ENCODE measurements at places on chromosomes 1 and 21.
A peak's percentile ranks its signal among the peaks of the same experiment; 100 is the strongest.

DNA sequence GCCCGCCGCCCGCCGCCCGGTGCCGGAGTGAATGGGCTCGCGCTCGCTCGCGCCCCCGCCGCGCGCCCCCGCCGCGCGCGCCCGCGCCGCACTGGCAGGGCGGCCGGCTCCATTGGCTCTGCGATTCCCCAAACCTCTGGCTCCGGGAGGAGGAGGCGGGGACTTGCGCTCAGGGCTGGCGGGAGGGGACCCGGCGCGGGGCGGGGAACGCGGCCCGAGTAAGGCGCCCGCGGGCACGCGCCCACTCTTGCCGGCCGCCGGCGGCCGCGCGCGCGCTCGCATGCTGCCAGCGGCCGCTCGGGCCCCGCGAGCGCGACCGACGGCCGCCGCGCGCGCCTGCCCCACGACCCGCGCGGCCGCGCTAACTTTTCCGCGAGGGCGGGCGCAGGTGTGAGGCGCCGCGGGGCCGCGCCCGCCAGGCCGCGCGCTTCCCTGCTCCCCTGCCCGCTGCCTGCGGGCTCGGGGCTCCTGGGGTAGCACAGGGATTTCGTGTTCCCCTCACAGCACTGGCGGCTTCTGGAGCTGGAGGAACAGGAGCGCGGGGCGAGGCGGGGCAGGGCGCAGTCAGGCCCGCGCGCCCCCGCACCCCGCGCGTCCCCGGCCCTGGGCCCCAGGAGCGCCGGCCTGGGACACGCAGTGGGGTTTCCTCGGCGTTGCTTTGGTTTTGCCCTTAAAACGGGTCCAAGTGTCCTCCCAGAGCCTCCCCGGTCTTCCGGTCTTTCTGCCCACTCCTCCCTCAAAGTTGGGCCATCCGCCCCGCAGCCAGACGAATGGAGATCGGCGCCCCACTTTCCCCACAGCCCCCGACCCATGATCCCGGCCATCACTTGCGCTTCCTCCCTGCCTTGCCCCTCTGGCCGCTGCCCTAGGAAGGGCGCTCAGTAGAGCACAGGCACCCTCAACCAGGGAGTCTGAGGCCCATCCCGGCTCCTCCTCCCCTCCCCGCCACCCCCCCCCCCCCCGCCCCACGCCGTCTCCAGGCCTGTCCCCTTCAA is 101.5 kb downstream of the CASZ1 start:
- peak; percentile 89 for DNase-seq

GRCh38 chr1:89198491-89199072 is at the start of gene GBP4:
TSS of gene GBP4 (minus strand) at chr1:89198942. CDS start at chr1:89198834, 108 bp downstream.
- DNase-seq = no peak

- DNase-seq = no peak
Observed at GRCh38 chr21:45261093-45261492, 26.6 kb downstream of the POFUT2 start.

DNA sequence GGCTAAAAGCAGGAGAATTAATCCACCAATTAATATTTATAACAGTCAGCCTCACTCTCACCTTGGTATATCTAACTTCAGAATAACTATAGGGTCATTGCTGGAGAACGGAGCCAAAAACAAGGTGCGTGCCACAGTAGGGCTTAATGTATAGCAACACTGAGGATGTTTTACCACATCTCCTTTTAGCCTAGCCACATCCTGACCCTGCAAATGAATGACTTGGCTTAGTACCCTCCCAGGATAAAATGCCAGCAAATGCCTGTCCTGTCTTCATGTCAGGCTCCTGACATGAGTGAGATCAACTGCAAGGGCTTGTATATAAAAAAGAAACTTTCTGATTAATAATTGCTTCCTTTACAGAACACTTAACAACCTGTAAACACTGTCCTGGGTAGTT is 2.7 kb upstream of the CDC42BPA start:
- no peak for DNase-seq

DNA sequence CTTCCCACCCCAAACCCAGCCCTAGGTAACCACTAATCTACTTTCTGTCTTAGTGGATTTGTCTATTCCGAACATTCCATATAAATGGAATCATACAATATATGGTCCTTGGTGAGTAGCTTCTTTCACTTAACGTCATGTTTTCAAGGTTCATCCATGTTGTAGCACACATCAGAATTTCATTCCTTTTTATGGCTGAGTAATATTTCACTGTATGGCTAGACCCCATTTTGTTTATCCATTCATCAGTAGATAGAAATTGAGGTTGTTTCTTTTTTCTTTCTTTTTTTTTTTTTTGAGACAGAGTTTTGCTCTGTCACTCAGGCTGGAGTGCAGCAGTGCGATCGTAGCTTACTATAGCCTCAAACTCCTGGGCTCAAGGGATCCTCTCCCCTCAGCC is 3.2 kb downstream of the SPATA21 start:
- no peak for DNase-seq

- DNase-seq = no peak
Observed at GRCh38 chr1:223087291-223088255, 55.5 kb downstream of the TLR5 start.

GRCh38 chr1:56382929-56383328 is 196.4 kb downstream of the PLPP3 start:
- DNase-seq = no peak

DNA sequence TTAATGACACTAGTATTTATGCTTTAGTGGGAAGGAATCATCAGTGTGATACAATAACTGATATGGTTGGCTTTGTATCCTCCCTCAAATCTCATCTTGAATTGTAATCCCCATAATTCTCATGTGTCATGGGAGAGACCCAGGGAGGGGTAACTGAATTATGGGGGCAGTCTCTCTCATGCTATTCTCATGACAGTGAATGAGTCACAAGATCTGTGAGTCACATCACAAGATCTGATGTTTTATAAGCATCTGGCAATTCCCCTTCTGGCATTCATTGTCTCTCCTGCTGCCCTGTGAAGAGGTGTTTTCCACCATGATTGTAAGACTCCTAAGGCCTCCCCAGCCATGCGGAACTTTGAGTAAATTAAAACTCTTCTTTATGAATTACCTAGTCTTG is 1760.3 kb downstream of the NCAM2 start:
- no peak for DNase-seq

DNA sequence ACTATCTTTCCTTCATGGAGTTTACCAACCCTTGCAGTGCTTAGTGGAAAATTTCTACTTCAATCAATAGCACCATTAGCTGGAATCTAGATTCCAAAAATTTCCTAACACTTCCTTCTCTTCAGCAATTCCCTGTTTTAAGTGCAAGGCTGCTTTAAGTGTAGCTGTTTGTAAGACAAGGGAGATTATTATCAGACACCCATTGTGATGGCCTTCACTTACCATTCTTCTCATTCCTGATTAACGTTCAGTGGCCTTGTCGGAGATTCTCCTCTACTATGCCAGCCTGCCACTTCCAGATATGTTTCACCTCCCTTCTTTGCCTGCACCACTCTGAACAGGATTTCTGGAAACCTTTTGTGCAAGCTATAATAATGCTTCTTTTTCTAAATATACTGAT is 464.9 kb upstream of the ADGRL2 start:
- DNase-seq = no peak

- no peak for DNase-seq
Observed at GRCh38 chr1:232059726-232060374, 433.3 kb downstream of the DISC1 start.

DNA sequence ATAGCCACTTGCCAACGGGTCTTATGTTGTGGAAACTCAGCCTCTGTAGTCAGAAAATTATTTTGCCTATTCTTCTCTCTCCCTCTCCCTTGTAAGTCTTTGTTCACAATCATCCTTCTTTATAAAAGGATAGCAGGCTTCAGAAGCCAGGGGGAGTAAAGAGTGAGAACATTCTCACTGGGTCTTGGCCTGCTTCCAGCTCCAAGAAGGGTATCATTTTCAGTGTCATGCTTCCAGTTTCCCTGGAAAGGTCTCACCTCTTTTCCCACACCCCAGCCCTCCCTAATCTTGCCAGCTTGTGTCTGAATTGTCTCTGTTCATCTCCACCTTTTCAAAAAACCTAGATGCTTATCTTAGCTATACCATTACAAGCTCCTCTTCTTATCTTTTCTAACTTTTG is 346.2 kb upstream of the LRRC7 start:
- DNase-seq = no peak

DNA sequence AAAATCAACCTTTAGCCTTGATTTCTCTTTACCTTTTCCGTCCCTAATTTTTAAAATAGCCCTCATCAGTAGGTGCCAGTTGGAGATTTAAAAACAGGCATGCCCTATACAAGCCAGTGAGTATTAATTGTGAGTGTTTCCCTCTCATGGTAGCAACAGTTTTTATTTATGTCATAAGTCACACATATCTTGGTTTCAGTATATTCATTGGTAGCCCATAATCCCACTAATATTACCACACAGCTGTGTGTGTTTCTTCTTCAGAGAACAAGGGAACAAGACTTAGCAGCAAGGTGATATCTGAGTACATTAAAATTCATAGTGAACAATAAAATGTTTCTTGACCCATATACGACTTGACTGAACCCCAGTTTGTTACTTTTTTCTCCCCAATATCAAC is 68.6 kb upstream of the HSPA13 start:
- no peak for DNase-seq

GRCh38 chr1:6906783-6907182 is 121.5 kb downstream of the CAMTA1 start:
- DNase-seq = no peak

- no peak for DNase-seq
Observed at GRCh38 chr1:230827801-230828200, 40.5 kb downstream of the C1orf198 start.

GRCh38 chr1:99727575-99728185 is 38.8 kb downstream of the FRRS1 start:
- DNase-seq = no peak

DNA sequence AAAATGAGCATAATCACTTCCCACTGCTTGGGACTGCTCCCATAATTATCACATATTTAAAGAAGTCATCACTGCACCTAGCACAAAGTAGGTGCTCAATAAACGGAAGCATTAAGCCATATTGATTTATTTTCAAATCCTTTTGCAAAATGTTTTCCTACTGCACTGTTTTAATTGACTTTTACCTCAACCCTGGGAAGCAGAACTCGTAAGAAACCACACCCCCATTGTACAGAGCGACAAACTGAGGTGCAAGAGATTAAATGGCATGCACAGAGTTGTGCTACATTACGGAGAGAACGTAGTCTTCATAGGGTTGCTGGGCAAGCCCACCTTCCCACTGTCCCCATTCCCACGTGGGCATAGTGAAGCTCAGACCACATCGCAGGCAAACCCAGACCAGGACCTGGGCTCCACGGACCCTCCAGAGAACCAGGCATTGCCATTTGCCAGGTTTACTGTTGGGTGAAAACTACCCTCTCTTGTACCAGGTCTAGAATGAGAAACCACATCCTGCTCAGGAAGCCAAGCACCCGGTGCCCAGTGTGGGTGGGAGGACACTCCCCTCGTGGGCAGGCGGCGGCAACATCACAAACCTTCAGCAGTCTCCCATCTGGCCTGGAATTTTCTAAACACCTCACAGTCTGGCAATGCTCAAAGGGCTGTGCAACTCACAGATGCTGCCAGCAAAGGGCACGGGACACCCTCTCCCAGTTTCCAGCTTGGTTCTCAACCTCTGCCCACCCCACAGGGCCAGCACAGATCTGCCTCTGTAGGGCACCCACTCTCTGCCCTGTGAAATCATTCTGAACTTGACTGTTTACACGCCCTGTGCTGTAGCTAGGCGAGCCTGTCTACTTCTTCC is 8.2 kb downstream of the IFFO2 start:
- DNase-seq = no peak

DNA sequence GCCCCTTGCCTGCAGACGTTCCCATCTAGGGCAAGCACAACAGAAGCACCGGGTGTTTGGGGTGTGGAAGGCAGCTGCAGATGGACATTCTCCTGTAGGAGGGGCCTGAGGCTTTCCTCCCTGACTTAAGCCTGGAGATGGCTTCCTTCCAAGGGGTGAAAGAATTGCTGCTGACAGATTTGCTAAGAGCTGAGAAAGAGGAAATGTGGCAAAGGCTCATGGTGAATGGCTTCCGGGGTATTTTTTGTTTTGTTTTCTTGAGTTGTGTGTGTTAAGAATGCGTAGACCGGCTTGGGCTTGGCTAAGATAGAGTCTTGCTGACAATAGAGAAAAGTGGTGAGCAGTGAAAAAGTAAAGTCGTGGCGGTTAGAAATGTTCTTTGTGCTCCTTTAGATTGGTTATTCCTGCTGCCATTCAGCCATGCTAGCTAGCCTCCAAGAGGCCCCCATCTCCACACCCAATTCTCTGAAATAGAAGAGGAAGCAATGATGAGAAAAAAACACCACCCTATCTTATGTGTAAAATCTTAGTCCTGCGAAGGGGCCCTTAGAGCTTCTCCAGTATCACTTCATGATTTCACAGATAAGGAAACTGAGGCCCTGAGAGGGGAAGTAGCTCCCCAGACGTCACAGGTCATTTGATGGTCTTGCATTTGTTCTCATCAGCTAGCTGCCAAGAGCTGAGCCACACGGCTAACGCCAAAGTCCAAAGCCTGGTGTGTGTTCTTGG is 36.9 kb downstream of the EIF2D start:
- DNase-seq = no peak

DNA sequence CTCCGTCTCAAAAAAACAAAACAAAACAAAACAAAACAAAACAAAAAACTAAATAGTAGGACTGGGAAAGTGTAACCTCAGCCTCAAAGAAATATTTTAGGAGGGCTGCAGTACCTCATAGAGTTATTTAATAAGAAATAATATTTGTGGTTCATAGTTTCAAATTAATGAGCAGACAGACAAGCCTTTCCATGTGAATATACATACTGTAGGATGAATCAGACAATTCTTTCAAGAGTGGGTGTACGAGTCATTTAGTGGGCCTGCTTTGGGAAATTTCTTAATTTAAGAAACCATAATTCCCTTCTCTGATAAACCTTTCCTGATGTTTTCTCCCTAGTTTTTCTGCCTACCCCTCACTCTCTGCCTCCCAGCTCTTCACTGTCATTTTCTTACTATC is 52.5 kb downstream of the CDC14A start:
- no peak for DNase-seq

DNA sequence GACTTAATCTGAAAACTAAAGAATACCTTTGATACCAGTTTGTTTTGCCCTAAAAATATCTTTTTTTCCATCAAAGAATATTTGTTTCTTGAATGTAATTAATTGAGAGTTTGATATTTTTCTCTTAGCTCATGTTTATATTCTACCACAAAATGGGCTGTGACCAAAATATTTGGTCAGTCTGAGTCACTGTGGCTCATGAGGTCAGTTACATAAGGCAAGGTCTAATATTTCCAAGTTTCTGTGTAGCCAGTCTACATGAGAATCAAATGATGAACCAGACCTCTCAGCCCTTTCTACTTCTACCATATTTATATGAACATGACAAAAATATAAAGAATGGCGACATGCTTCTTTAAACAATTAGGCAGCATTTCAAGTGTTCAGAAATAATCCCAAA is 83.0 kb upstream of the IVNS1ABP start:
- no peak for DNase-seq

- DNase-seq = no peak
Observed at GRCh38 chr1:61186753-61187152, 104.4 kb downstream of the NFIA start.
